ENCODE measurements at places on chromosomes 13 and 19.

DNA sequence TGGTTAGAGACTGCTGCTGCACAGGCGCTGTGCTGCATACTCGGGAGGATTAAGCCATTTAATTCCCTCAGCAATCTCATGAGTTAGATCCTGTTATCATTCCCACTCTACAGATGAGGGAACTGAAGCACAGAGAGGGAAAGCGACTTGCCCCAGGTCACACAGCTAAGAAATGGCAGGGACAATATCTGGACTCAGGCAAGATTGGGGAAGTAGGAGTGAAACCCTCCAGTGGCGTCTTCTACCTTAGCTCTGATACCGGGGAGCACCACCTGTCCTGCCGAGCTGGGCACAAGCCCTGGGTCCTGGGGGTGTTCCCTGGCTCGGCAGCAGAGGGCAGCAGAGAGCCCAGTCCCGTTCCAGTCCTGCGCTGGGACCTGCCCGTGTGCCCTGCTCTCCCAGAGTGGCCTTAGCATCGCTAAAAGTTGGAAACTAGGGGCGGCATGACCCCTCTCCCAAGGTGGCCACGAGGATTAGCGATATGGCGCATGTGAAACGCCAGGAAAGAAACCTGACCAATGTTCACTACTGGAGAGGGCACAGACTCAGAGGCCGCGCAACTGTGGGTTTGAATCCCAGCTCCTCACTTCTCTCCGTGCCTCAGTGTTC, 20.5 kb downstream of the CYTH2 start:
- DNase-seq = no peak

- no peak for DNase-seq
These were observed 202.2 kb upstream of the STARD13 start for GRCh38 chr13:33487575-33488243.

GRCh38 chr19:55198651-55199050, 10.7 kb downstream of the PTPRH start:
- DNase-seq = no peak

- DNase-seq = no peak
These were observed 10.5 kb downstream of the C13orf46 start for GRCh38 chr13:113963376-113963775.

DNA sequence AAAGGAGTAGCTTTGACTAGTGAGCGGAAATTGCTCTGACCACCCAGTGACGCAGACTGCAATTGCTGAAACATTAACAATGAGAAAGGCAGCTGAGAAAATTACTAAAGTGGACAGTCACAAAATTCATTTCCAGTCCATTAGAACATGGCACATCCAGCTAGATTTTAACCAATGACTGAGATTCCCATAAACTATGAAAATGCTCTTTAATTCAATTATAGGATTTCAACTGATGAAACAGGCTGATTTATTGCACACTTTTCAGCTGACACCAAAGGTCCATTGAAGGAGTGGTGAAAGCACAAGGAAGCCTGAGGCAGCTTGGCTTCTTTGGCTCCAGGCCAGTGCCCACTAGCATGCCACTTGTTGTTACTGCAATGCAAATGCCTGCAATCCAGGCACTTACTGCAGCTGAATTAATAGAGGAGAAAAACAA, 933.4 kb downstream of the SLITRK6 start:
- DNase-seq = peak; percentile 37

GRCh38 chr13:53137779-53138178, 109.2 kb downstream of the OLFM4 start:
- DNase-seq = no peak

GRCh38 chr13:30373727-30374126, 48.6 kb upstream of the UBE2L5 start:
- DNase-seq = no peak

DNA sequence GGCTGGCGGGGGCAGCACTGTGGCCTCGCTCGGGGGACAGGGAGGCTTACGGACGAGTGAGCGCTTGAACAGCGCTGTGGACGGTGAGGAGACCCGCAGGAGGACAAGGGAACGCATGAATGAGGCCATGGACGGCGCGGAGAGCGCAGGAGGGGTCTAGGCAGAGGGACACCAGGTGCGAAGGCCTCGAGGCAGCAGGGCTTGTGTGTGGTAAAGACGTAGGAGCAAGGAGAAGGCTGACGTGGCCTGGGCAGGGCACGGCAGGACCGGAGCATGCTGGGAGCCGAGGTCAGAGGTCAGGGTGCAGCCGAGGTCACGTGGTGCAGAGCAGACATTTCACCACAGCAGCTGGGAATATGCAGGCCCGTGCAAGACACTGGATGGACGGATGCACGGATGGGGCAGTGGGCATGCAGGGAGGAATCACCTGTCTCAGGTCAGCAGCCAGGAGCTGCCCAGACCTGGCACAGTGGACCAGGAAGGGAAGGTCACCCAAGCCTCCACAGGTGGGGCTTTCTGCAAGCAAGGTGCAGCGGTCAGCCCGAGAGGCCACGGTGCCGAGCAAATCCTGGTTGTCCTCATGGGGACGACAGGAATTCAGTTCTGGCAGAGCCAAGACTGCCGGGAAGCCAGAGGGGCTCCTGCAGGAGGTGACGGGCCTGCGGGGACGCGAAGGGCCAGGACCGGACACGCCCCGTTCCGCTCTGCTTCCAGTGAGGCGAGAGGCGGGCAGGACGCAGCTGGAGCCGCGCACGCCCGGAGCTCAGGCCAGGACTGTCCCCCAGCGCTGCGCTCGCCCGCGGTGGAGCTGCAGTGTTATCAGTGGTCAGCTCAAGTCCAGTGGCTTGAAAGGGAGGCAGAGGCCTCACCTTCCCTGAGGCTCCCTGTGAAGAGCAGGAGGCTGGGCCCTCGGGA, 72.2 kb downstream of the RASA3 start:
- DNase-seq = no peak

DNA sequence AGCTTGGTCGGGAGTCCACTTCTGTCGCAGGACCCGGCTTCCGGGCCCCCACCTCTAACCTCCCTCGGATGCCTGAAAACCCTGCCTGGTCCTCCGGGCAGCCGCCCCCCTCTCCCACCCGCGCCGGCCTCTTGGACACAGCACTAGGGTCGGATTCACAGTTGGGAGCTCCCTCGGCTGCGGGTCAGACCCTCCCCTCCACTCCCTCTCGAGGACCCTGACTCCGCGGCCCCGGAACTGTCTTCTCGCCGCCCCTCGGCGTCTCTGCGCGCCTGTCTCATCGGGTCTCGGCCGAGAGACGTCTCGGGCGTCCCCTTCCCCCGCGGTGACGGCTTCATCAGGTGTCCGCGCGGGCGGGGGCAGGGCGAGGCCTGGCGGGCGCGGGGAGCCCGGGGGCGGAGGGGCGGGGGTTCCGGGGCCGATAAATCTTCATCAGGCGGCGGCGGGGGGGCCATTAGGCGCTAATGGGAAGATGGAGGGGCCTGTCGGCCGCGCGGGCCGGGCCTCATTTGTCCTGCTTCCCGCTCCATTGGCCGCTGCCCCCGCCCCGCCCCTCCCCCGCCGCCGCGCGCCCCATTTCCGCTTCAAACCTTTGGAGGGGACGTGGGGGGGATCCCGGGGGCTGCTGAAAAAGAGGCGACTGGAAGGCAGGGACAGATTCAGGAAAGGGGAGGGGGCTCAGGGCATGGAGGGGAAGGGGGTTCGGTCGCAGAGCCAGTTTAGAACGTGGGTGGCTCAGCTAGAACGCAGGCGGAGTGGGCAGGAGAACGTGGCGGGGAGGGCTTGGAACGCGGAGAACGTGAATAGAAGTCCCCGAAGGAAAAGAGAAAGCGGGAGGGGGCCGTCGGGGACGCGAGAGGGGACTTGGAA, 11.8 kb upstream of the ERFL start:
- DNase-seq = no peak

DNA sequence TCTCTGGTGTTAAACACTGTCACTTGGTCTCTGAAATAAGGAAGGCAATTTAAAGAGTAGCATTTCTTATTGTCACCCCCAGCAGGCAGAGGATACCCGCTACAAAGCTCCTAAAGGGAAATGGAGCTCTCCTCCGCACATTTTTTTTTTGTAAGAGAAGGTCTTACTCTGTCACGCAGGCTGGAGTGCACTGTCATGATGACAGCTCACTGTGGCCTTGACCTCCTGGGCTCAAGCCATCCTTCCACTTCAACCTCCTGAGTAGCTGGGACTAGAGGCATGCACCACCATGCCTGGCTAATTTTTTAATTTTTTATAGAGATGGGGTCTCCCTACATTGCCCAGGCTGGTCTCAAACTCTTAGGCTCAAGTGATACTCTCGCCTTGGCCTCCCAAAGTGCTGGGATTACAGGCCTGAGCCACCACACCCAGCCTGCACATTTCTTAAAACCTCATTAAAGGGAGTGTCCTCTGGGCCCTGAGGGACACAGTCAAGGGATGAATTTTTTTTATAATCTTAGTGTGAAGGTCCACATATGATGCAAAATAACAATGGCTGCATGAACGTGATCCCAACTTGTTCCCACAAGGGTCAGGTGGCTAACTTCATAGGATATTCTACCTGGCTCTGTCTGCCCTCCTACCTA, 32.1 kb downstream of the SLC25A30 start:
- no peak for DNase-seq

DNA sequence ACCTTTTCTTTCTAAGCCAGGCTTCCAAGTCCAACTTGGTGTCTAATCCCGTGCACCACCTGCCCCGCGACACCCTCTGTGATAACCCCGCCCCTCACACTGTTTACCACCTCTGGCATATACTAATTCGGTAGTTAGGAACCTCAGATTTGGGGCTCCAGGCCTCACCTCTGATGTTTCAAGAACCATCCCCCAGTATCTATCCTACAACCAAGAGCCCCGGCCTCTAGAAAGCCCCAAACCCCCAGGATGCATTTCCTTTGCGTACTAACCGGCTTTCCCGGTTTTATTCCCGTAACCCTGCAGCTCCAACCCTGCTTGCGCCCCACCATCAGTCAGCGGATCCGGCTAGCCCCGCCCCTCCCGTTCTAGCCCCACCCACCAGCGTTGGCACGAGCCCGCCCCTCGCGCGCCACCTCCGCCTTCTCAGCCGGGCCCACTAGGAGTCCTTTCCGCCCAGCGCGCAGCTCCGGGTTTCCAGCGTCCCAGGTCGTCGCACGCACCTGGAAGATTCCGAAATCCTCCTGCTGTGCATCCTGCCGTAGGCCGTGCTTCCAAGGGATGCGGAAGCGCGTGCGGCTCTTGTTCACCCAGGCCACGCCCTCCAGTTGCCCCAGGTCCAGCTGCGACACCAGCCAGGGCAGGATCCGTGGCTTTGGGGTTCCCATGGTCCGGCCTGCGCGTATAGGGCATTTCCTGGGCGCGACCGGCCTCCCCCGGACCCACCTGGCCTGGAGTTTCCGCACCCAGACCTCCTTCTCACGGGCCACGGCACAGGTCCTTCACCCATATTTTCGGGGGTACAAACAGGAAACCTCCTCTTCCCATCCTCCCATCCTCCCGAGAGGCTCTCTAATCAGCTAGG, 1.3 kb downstream of the IRF3 start:
- DNase-seq = no peak

DNA sequence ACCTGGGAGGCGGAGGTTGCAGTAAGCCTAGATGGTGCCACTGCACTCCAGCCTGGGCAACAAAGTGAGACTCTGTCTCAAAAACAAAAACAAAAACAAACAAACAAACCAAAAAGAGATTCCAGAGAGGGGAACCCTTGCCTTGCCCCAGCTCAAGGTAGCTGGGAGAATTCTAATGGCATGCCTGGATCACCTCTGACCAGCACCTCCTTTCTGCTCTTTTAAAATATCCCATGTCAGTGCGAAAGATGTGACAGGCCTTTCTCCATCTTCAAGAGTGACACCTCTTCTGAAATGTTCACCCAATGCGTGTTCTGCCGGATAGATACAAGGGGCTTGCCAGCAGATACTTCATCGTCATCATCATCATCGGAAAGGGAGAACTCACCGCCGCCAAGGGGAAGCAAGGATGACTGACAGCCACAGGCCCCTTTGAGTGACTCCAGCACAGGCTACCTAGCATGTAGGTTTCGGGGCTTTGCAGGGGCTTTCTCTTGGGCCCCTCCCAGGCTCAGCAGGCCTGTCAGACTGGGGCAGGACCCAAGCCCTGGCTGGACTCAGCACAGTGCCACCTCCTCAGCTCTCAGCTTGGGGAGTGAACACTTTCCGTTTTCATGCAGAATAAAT, 18.9 kb upstream of the LRP3 start:
- DNase-seq = no peak
